ENCODE measurements at places on chromosomes 5 and 9. TPM values are rescaled to one million over a fixed set of nuclear protein-coding genes. Genes with fewer than 3 reads are reported as not detected.

GRCh38 chr5:125703616-125704015 lies 719.6 kb upstream of the GRAMD2B start:
- DNase-seq, result no peak

DNA sequence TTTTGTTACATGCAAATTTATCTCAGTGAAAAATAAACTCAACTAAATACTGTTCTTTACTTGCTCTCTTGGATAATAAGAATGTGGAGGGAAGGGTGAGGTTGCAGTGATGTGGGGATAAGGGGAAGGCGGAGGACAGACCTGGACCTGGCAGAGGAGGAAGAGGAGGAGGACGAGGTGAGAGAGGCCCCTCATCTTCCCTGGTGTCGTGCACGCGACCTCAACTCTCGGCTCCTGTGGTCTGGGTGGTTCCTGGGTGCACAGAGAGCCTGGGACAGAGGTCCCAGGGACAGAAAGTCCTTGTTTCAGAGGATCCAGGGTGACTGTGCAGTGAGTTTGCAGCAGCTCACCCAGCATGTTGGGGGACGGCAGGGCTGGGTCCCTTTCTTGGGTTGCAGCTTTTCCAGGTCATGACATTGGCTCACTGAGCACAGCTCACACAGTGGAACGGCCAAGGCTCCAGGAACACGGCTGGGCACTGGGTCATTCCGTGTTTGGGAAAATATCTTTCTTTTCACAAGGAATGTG lies 37.7 kb upstream of the LPCAT1 start:
- DNase-seq, result no peak

ADAMTS12 gene
- total RNA-seq, result not detected

LRRC26 gene
- total RNA-seq, result not detected

GRCh38 chr9:105295201-105295550 lies 50.7 kb downstream of the SLC44A1 start:
- DNase-seq, result no peak

- DNase-seq, result no peak
Observed at GRCh38 chr5:120564013-120564412, 99.9 kb downstream of the PRR16 start.

CCDC69 gene
- total RNA-seq, result 90.7 TPM

DNA sequence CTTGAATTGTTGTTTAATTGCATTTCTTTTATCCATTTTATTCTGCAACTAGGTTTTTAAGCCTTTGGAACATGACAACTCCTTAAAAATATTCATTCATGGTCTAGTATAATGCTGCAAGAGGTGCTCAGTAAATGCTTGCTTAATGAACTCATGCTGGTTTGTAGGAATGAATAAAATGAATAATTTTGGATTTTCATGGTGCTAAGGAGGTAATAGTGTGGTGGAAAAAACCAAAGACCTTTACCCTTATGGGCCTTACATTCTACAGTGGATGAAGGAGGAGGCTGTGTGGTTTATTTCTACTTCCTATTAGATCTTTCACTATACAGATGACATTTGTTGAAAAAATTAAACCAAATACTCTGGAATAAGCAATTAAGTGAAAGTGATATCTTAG lies 43.4 kb downstream of the LRRTM2 start:
- no peak for DNase-seq

DNA sequence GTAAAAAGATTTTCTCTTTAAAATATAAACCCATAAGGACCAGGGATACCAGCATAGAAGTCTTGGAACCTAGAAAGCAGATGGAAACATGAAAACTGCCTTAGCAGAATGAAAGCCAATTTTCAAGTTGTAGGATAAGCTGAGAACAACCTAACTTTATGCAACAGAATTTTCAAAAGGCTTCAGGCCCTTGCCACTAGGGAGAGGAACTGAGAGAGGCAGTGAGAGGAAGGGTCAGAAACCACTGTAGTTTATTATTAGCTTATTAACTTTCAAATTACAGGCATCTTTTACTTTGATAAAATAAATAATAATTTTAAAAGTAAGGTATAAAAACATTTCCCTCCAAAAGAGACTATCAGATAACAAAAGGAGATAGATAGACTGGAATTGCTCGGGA lies 33.4 kb downstream of the FAM81B start:
- DNase-seq, result no peak

Measured in naive thymus-derived CD4-positive, alpha-beta T cell (primary cell).